ENCODE measurements at places on chromosomes 12 and 14. TPM values are rescaled to one million over a fixed set of nuclear protein-coding genes. Genes with fewer than 3 reads are reported as not detected.

Gene KRT6A
- 0.76 TPM for total RNA-seq

Gene AKAP3
- total RNA-seq: 0.63 TPM

Gene NRIP2
- not detected for total RNA-seq

Gene LRRC10
- not detected for total RNA-seq

Gene AMN
- total RNA-seq: under 0.01 TPM

Gene HCFC2
- 28.5 TPM for total RNA-seq

Gene TEX52
- not detected for total RNA-seq

Gene PLD4
- total RNA-seq: not detected

Gene NEUROD4
- not detected for total RNA-seq

Gene KCNC2
- total RNA-seq: 0.32 TPM

Gene KLRC1
- total RNA-seq: not detected

Gene ASPG
- not detected for total RNA-seq

Gene DIO3
- not detected for total RNA-seq

Gene DIO2
- 0.19 TPM for total RNA-seq

Gene SERPINA6
- total RNA-seq: not detected

Gene SLCO1B1
- not detected for total RNA-seq

Gene MGP
- 54.2 TPM for total RNA-seq

Gene CCDC38
- not detected for total RNA-seq

Gene CPNE6
- total RNA-seq: not detected

Gene TPH2
- not detected for total RNA-seq

Gene GDF3
- 0.16 TPM for total RNA-seq

Gene TSHR
- total RNA-seq: not detected

Gene MYH7
- not detected for total RNA-seq

Gene TMTC1
- total RNA-seq: 7.8 TPM

Gene COCH
- 0.16 TPM for total RNA-seq

Gene PPFIBP1
- 550 TPM for total RNA-seq

Gene TAS2R46
- total RNA-seq: 1.5 TPM

Gene TCL1B
- not detected for total RNA-seq

Gene FERMT2
- 108 TPM for total RNA-seq

Gene CIROP
- not detected for total RNA-seq

Gene RPS26
- 32.6 TPM for total RNA-seq

Gene RNU4-1
- not detected for total RNA-seq

Gene SIX6
- not detected for total RNA-seq

Gene AMHR2
- not detected for total RNA-seq

Gene ACVRL1
- total RNA-seq: 413 TPM

Gene POTEG
- total RNA-seq: not detected

Gene IL31
- total RNA-seq: not detected

Gene KCNH5
- total RNA-seq: not detected

Gene SLCO1B3
- total RNA-seq: not detected

Gene OTOGL
- total RNA-seq: 0.16 TPM

Gene DBX2
- total RNA-seq: not detected

Gene SLC25A47
- not detected for total RNA-seq

Gene RFX4
- not detected for total RNA-seq

Gene REP15
- 0.97 TPM for total RNA-seq

Gene SCNN1A
- not detected for total RNA-seq

Gene PTGES3
- 52.8 TPM for total RNA-seq

Gene EPYC
- not detected for total RNA-seq

Gene PLEKHD1
- 0.06 TPM for total RNA-seq

Gene ASB8
- 16.4 TPM for total RNA-seq

Gene RPL10L
- total RNA-seq: not detected

Gene TMPRSS12
- total RNA-seq: not detected

Gene KRT71
- total RNA-seq: not detected

Gene RABGGTA
- 16.0 TPM for total RNA-seq

Gene OR6C75
- not detected for total RNA-seq

Gene FAR2
- total RNA-seq: 65.9 TPM

Gene SLC39A2
- not detected for total RNA-seq
